ENCODE measurements at places on chromosomes 13 and 19.

GRCh38 chr13:50611117-50611781, 232.2 kb downstream of the DLEU7 start:
- no peak for DNase-seq

DNA sequence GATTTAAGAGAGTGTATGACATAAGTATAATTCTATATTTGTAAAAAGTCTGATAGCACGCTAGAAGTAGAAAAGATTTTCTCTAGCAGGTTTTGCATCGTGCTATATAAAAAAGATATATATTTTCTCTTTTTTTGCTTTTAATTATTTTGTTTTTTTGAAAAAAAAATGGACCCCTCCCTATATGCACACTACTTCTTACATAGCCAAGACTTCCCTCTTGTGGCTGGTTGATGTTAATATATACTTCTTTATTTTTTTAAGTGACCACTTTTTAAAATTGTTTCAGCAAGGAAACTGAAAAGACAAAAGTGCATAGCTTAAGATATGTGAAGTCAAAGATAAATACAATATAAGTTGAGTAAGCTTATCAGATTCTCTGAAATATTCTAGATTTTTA, 1202.8 kb downstream of the DIAPH3 start:
- no peak for DNase-seq

- no peak for DNase-seq
These were observed 319.7 kb downstream of the KCNRG start for GRCh38 chr13:50334944-50335343.

DNA sequence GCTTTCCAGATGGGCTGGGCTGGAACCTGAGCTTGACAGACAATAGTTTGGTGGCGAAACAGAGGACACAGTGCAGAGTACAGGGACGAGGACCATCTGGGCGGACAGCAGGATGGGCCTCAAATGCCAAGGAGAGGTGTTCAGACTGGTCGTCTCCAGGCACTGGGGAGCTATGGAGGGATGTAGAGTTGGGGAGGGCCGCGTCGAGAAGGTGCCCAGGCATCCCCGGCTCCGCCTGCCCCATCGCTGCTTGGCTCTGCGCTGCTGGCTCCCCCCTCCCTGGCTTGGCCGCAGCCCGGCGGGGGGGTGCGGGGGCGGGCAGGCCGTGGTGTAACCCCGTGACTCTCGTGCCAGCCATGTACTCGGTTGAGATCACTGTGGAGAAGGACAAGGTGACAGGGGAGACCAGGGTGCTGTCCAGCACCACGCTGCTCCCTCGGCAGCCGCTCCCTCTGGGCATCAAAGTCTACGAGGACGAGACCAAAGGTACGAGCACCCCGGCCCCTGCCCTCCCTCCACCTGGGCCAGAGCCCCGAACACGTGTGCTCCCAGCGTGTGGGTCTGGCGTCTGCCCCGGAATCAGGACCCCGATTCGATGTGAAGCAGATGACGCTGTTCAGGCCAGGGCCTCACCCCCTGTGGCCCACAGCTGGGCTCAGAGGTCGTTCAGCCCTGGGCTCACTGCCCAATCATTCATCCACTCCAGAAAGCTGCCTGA, 10.8 kb upstream of the MISP start:
- no peak for DNase-seq

- no peak for DNase-seq
These were observed 5.8 kb upstream of the TMC4 start for GRCh38 chr19:54178581-54179261.

Measured in stimulated activated CD4-positive, alpha-beta T cell treated with anti-CD3 and anti-CD28 coated beads, Interleukin-15, amount 100 ng/mL, for 48 hours (primary cell).